ENCODE measurements at places on chromosomes 7 and 10. TPM values are rescaled to one million over a fixed set of nuclear protein-coding genes. Genes with fewer than 3 reads are reported as not detected.

- no peak for DNase-seq
Measured at GRCh38 chr7:45679516-45679915, 105.3 kb downstream of the ADCY1 start.

GRCh38 chr10:33306126-33306525 is 28.3 kb downstream of the NRP1 start:
- no peak for DNase-seq

GRCh38 chr7:6171532-6172223 is 100.7 kb downstream of the CYTH3 start:
- DNase-seq = no peak

- DNase-seq = peak; percentile 94
Measured at GRCh38 chr7:47153058-47153457, 428.9 kb downstream of the TNS3 start.

DNA sequence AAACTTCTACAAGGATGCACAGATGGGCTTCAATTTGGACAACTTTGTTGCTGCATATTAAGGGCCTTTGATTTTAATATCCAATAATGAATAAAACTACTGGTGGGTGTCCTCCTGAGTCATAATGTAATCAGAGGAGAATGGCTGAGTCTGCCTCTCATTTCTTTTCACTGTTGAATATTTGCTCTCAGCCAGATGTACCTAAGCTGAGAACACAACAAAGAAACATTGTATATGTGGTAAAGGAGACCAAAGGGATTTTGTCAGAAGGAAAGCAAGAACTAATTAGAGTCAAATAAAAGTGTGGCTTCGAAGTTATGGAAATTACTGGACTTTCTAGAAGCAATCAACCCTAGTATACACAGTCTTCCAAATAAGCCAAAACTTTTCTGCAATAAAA is 131.0 kb upstream of the BET1 start:
- DNase-seq = no peak

DNA sequence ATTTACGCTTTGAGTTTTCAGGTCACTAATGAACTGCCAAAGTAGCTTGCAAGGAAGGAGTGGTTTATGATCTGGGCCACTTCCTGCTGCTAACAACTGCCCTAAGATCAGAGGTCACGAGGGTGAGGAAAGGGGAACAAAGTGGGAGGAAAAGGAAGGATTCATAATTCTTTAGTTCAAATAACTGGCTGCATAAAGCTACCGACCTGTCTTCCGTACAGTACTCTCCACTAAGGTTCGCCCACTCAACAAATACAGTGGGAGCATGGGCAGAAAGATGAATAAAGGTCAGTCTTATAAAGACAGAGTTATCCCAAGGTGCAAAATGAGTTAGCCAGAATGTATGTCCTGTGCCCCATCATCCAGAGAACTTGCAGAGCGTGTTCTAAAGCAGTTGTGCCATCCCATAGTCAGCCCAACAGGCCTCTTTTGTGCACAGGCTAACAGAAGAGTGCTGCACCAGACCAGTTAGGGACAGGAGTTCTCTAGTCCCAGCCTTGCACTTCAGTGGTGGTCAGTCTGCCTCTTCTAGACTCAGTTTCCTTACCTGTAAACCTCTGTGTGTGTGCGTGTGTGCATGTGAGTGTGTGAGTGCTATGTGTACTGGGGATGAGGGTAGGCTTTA is 65.9 kb downstream of the CREB3L2 start:
- DNase-seq = no peak

DNA sequence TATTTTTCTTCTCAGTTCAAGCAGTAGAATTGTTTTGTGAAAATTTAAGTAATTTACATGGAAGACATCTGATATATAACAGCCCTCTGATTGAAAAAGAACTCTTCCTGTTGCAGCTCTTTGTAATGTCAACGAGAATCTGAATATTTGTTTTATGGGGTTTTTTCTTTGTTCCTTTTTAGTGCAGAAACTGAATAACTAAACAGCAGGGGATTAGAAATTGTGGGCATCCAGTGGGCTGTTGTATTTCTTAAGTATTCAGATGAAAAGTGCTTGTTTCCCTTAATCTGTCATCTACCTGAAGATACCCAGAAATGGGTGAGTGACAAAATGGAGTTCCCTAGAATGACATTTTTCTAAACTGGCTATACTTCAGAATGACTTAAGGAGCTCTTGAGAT is 7.4 kb downstream of the ARL4A start:
- DNase-seq = no peak

GRCh38 chr10:79248341-79249185 is 98.7 kb upstream of the PPIF start:
- DNase-seq = no peak

DNA sequence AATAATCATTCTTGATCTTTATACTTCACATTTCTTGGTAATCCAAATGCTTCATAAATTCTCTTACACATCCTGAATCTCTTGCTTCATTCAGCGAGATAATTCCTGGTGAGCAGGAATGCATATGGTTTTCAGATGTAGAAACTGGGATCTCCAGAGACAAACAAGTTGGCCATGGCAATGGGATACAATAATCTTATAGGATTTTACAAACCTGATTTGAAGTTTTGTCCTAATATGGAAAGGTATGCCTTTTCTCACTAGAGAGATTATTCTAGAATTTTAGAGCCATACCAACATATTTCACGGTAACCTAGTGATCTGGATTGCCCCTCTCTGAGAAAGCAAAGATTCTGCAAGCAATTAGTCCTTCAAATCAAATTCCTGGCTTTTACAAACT is 13.1 kb upstream of the TRDMT1 start:
- DNase-seq = peak; percentile 36

DNA sequence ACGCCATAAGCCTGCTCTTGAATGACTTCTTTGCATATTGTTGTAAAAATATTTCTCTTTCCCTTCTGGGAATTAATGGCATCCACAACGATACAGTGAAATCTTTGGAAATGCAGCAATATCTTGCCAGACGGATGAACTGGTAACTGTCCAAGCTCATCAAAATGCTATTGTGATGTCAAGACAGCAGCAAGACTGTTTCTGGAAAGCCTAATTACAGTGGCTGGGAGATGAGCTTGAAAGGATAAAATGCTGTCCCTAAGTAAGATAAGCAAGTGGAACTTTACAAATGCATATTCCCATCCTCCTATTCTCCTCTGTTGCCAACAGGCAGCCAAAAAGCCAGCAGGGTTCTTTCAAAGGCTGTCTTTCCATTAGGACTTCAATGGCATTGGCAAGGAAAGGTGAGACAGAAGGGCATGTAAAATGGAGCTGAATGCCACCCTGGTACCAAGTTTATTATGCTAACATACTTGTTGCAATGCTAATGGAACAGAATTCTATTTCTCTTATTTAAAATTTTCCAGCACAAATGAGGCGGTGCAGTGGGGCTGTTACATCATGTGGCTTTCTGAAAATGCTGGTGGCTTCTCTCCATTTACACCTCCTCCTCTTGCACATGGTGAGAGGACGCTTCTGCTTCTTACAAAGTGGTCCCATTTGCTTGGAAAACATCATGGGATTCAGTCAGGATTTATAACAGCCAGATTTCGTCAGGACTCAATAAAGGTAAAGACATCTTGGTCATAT is 178.3 kb upstream of the PTER start:
- no peak for DNase-seq

- no peak for DNase-seq
Measured at GRCh38 chr10:88138319-88138848, 275.0 kb downstream of the PTEN start.

GRCh38 chr7:45978010-45978681 is 57.1 kb upstream of the IGFBP3 start:
- peak; percentile 100 for DNase-seq

- no peak for DNase-seq
Measured at GRCh38 chr10:98339799-98340198, 71.8 kb upstream of the LOXL4 start.

DNA sequence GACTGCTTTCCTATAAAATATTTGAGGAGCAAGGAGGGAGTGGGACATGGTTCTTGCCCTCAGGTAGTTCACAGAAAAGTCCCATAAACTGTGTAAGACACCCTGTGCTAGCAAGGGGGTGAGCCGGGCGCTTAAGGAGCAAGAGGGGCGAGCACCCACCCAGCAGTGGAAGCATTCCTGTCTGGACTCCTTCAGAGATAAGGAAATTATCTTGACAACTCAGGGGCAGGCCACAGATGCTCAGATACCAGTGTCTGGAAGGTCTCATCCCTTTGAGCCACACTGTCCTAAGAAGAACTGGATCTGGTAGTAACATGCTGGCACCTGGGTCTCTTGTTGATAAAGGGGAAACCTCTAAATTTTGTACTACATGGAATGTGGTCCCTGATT is 54.1 kb downstream of the DAGLB start:
- no peak for DNase-seq

DNA sequence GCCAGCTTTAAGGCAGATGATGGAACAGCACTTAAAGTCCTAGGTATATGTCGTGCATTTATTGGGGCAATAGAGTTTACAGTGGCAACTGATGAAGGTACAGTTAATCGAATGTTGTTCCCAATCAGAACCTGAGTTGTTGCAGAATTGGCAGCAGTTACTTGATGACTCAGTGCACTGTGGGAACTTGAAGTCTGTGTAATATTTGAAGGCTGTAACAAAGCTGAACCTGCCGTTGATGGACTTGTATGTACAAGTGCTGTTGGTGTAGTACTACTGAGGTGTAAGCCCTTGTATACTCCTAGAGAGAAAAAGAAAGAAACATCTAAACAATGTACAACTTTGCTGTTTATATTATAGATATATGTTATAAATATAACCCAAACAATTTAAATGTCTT is 75.3 kb downstream of the EPC1 start:
- DNase-seq = peak; percentile 2

- peak; percentile 5 for DNase-seq
Measured at GRCh38 chr7:28536259-28536658, 123.9 kb downstream of the CREB5 start.

- DNase-seq = peak; percentile 15
Measured at GRCh38 chr10:20105236-20105635, 289.0 kb downstream of the PLXDC2 start.

- no peak for DNase-seq
Measured at GRCh38 chr10:102894466-102895213, 23.5 kb upstream of the CNNM2 start.

GRCh38 chr10:128043259-128044045 is 82.8 kb downstream of the MKI67 start:
- DNase-seq = no peak

DNA sequence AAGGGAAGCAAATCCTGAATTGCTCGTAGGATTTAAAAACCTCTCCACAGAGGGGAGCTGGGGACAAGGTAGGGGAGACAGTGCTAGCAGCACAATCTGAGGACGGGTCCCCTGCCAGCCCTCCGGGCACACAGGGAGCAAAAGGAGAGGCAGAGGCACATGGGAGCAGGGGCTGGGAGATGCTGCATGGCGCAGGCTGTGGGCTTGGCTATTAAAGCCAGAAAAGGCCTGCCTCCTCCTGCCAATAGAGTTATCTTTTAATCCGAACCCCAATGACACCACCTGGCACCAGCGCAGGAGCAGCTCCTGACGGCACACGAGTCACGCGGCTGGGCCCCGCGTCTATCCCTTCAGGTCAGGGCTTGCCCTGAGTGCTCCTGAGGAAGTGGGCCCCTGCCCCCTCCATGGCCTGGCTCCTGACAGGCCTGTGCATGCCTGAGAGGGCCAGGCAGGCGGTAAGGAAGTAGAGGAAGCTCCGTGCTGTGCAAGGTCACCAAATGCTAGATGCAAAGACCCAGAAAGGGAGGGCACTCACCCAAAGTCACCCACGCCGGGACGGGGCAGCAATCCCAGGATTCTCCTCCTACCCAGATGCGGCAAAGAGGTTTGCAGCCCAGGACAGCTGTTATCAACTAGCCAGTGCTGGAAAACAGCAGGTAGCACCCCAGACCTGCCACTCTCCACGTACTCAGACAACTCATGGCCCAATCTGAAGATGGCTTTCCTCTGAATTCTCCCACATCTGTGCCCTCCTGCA is 28.1 kb downstream of the DLG5 start:
- peak; percentile 31 for DNase-seq

Gene LOXL4
- total RNA-seq = 1.2 TPM

Gene TEX36
- total RNA-seq = 0.10 TPM

Gene CNNM1
- total RNA-seq = 1.6 TPM

Gene JAZF1
- 6.7 TPM for total RNA-seq

Gene GPNMB
- total RNA-seq = 11.3 TPM

Gene SPAM1
- total RNA-seq = not detected

Gene STAG3
- 8.3 TPM for total RNA-seq

Gene KNDC1
- not detected for total RNA-seq

Gene CABCOCO1
- total RNA-seq = 3.6 TPM

Gene SOSTDC1
- not detected for total RNA-seq

Gene MBL2
- total RNA-seq = not detected
